ENCODE measurements at places on chromosomes 5 and 9.

- DNase-seq: no peak
These were observed 36.9 kb downstream of the ADAMTSL2 start for GRCh38 chr9:133571391-133571890.

DNA sequence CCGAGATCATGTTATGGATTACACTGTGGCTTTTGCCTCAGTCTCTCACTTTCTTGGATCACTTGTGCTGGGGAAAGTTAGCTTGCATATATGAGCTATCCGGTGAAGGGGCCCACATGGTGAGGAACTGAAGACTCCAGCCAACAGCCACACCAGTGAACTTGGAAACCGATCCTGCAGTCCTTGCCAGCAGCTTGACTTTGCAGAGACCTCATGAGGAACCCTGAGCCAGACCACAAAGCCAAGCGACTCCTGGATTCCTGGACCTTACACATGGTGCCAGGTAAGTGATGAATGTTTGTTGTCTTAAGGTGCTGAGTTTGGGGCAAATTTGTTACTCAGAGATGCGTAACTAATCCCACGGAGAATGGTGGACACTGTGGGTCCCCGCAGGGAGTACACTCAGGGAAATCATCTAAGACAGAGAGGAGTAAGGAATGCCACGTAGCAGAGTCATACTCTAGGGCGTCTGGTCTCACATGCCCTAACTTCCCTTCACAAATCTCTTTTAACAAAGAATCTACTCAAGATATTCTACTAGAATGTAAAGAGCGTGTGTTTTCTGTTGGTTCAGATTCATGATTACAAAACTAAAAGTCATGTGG, 76.5 kb upstream of the PJA2 start:
- DNase-seq: no peak

DNA sequence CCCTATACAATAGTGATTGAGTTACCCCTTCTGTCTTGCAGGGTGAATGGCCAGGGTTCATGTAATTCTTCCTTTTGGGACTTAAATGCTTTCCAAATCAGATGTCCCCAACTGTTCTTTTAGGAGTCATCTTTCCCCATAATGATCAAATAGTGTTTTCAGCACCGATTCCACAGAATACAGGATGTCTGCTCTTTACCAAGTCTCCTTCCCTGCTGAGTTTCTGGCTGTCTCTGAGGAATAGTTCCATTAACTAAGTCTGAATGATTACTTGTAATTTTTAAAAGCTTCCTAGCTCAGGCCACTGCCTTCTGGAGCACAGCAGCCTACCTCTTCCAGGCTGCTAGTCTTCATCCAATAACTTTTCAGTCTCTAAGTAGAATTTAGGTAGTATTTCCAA, 630.7 kb upstream of the ZNF608 start:
- DNase-seq: no peak

DNA sequence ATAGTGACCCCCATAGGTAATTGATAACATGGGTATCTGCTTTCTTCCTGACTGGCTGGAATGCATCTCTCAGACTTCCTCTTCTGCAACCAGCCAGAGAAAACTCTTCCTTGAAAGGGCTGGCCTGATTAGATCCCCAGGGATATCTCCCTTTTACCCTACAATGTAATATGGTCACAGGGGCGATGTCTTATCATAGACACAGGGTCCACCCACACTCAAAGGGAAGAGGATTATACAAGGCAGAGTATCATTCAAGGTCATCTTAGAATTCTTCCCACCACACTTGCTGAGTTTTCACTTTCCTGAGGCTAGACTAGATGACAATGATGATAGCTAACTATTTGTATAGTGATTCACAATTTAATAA, 33.2 kb downstream of the TTLL11 start:
- no peak for DNase-seq

DNA sequence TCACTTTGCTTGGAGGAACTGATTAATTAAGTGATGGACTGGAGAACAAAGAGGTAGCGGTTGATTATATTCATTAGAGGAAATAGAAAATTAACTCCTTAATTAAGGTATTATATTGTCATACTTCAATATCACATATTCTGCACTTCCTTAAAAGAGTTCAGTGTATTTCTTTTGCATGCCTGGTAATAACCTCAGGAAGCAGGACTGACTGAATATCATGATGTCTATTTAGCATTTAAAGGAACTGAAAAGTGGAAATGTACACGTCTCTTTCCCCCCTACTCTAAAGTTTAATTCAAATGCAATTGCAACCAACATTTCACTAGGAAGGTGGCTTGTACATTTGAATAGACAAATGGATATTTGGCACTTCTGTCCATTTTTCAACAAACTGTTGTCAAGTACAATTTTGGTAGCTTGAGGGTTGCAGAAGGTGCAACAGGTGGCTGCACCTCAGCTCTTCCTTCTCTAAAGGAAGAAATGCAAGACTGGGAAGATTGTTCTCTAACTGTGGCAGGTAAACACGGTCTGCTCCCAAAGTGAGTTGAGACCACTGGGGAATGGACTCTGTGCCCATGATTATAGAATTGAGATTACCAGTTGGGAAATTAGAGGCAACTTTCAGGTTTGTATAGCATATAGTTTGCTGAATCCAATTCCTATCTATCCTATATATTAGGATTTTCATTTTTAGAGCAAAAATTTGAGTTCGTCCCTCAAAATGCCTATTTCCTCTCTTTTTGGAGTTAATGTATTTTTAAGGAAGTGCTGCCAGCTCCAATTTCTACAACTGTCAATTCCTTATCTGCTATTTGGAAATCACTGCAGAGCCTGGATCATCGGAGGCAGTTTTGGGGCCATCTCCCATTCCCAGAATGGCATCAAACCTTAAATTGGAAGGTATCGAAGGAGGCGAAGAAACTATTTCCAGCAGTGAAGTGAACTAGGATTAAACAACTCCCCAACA, 98.9 kb upstream of the TAF11L2 start:
- no peak for DNase-seq

DNA sequence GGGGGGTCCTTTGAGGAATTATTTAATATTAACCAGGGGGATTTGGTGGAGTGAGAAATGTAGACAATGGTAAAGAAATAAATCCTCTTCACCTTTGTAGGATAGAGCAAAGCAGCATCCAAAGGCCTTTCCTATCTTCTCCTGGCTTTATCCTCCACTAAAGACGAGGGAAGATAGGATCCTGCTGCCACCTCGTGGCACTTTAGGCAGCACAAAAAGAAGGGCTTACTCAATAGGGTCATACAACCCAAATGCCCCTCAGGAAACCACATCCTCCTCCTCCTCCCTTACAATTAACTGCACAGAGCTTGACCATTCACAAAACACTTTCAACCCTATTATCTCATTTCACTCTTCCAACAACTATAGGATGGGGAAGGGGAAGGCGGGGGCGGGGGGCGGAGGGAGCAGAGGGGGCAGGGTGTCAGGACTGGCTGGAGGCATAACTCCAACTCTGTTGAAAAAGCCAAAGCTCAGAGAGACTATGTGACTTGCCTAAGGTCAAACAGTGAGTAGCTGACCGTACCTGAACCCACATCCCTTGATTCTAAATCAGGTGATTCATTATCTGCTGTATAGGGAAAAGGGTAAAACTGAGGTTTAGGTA, 45.4 kb upstream of the MYOT start:
- no peak for DNase-seq

- no peak for DNase-seq
These were observed 5.0 kb downstream of the CDC42SE2 start for GRCh38 chr5:131268758-131269370.

- peak; percentile 49 for DNase-seq
These were observed 1.2 kb upstream of the SMARCA2 start for GRCh38 chr9:2013743-2014475.

DNA sequence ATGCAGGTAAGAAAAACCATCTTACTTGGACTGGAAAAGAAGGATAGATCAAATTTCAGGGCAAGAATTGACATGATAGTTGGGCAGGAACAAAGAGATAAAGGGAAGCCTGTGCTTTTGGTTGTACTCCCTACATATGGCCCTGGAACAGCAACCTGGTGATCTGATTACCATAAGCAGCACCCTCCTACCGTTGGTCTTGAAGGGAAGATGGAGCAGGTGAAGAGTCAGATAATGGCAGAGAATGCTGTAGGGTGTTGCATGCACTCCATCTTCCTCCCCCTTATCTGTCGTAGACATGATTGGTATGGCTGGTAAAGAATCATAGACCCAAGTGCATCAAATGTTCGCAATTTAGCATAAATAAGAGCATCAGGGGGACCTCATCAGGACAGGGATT, 4.7 kb downstream of the IRGM start:
- DNase-seq: no peak

DNA sequence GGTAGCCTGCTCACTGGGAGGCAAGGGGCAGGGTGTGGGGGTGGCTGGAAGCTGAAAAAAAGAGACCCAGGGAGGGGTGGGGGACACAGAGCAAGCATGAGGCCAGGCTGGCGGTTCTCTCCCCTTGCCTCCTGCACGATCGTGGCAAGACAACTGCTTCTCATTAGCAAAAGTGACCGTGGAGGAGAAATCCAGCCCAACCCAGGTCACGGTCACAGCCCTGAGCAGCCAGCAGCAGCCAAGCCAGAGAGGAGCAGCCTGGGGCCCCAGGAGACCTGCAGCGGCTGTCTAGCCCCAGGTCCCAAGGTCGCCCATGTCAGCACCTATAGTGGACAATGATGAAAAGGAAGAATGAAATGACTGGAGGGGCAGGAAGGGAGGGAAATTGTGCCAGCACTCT, 89.1 kb downstream of the NRG2 start:
- no peak for DNase-seq

GRCh38 chr5:122121479-122122465, 7.6 kb upstream of the ZNF474 start:
- no peak for DNase-seq

DNA sequence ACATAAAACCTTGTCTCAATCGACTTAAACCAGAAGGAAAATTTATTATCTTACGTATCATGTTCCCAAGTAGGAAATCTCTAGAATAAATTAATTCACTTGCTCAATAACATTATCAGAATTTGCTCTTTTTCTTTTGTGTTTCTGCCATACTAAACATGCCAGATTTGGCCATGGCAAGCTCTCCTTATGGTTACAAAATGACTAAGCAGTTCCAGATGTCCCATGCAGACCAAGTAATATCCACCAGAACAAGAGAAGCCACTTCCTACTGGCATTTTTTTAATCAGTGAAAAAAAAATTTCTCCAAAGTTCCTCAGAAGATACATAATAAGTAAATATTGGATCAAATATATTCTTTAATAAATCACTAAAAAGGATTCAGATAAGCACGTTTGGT, 25.2 kb upstream of the ADAMTS6 start:
- no peak for DNase-seq

DNA sequence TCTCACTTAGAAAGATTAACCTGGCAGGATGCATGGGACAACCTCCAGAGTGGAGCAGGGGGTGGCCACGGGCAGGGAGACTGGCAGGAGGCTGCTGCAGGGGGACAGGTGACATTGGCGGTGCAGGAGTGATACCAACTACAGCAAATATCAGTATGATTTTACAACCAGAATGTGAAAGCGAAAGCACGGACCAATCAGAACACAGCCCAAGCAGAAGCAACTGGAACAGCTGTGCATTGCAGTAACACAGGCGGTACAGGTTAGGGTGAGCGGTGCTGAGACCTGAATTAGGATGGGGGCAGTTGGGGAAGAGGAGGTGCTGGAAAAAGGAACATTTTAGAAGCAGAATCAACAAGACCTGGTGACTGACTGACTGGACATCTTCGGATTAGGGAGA, 29.3 kb downstream of the POLR1E start:
- no peak for DNase-seq

GRCh38 chr9:124489222-124489621, 18.0 kb downstream of the NR5A1 start:
- DNase-seq: no peak

DNA sequence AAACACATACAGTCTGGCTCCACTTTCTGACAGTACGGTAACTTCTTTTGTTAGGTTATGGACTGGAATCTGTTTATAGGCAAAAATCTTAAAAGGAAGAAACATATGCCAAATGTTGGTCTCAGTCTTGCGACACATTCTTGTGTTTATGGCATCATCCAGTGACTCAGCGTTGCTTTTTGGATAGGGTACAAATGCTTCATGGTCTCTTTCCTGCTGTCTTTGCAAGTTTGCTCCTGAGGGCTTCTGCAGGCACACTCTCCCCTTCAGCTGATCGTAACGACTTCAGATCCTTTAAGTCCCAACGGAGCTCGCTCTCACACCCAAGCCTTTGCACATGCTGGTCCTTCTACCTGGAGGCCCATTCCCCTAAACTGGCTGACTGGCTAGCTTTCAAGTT, 23.6 kb upstream of the TNFSF8 start:
- peak; percentile 84 for DNase-seq

DNA sequence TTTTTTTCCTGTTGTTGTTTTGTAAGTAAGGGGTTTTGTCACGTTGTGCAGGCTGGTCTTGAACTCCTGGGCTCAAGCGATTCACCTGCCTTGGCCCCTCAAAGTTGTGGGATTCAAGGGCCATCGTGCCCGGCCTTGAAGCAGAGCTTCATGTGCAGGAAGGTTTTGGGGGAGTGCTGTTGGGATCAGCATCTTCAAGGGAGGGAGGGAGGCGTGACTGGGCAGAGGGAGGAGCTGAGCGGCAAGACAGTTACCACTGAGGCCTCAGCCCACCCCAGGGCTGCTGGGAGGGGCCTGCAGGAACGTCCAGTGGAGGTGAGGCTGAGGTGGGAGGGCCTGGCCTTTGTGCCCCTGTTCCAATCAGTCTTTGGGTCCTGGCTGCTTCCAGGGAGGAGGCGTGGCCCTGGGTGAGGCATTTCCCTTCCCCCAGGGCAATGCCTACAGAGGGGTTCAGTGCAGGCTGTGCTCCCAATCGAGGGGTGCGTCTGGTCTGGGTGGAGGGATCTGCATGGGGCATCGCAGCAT, 21.4 kb downstream of the OR2V1 start:
- DNase-seq: no peak

DNA sequence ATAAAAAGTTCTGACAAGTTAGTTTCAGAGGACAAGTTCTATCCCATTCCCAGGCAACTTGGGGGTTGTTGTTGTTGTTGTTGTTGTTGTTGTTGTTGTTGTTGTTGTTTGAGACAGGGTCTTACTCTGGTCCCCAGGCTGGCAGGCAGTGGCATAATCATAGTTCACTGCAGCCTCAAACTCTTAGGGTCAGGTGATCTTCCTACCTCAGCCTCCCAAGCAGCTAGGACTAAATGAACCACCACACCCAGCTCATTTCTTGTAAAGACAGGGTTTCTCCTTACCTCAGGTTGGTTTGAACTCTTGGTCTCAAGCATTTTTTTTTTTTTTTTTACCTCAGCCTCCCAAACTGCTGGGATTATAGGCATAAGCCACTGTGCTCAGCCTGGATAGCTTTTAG, 15.3 kb downstream of the PPP1R2B start:
- no peak for DNase-seq

DNA sequence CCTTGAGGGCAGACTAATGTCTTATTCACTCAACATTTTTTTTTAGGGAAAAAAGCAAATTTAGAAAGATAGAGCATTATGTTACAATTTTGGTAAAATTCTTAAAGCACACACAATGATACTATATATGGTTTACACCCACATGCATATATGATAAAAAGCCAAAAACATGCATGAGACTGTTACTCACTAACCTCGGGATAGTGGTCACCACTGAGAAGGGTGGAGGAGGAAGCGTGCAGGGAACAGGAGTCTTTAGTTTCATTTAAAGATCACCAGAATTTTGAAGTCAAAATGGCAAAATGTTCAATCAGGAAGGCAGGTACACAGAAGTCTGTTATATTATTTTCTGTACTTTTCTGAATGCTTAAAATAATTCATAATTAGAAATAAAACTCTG, 9.2 kb downstream of the ARL15 start:
- DNase-seq: no peak
